Stimulated activated CD4-positive, alpha-beta T cell treated with anti-CD3 and anti-CD28 coated beads, Interleukin-15, amount 100 ng/mL, for 24 hours (primary cell): ENCODE measurements at places on chromosomes 5 and 9.

- DNase-seq, result no peak
Observed at GRCh38 chr5:143641549-143642355, 170.2 kb upstream of the HMHB1 start.

DNA sequence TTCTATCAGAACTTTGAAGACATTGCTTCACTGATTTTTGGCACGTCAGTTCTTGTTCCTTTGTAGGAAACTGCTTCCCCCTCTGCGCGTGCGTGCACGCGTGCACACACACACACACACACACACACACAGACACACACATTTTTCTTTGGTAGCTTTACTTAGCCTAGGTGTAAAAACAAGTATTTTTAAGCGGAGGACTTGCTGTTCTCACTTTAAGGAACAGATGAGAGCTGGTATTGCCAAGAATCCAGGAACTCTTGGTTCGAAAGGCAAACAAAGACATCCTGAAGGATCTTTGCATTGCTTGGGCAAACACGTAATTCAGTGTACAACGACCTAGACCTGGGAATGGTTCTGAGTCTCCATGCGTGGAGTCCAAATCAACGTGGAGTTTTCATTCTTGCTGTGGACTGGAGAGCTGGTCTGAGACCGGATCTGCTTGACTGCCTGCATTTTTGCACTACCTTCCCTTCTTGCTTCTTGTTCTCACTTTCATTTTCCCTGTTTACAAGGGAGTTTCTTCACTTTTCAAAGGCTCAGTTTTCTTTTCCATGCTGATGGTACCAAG is 8.2 kb downstream of the TMEM268 start:
- DNase-seq, result no peak

DNA sequence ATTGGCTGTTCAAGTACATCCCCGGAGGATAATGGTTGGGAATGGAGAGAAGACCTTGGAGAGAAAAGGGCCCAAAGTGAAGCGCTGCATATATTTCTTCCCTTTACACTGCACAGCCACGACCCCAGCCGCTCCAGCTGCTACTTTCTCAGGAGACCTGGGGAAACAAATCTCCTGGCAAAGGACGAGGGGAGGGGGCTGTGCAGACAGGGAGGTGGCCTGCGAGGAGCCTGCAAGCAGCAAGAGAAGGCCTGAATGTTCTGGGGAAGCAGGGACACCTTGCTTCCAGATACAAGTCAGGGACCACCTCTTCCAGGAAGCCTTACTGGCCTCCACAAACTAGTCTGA is 739 bp upstream of the PDLIM4 start:
- no peak for DNase-seq

DNA sequence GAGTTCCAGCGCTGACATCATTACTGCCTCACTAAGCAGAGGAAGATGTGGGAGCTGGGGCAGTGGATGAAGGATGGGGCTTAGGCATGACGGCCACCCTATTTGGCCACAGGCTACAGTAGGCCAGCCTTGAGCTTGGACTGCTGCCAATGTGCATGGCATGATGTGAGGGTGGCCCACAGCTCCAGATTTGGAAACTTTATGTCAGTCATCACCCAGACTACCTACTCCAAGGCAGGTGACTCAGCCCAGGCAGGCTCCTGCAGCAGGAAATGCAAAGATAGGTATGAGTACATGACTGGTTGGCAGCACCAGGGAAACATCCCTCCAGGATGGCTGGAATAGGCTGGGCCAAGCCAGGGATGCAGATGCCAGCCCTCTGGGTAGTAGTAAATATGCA is 303.6 kb downstream of the SPOCK1 start:
- DNase-seq, result no peak

- DNase-seq, result no peak
Observed at GRCh38 chr5:96297867-96298266, 135.2 kb downstream of the PCSK1 start.

DNA sequence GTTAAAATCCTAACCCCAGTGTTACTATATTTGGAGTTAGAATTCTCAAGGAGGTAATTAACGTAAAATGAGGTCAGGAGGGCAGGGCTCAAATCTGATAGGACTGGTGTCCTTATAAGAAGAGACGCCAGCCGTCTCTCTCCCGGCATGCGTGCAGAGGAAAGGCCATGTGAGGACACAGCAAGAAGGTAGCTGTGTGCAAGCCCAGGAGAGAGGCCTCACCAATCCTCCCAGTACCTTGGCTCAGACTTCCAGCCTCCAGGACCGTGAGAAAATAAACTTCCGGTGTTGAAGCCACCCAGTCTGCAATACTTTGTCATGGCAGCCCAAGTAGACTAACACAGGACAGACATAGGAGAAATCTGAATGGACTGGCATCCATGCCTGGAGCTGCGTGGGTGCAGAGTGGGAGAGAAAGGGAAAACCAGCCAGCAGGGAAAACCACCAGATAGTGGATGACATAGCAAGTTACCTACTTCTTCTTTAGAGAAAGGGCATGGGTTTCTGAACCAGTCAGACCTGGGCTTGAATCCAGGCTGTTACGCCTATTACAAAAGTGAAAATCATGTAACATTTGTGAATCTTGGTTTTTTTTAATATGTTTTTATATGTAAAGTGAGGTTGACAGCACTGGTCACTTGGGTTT is 89.2 kb downstream of the FSTL4 start:
- no peak for DNase-seq
